ENCODE measurements at places on chromosomes 4 and X.

DNA sequence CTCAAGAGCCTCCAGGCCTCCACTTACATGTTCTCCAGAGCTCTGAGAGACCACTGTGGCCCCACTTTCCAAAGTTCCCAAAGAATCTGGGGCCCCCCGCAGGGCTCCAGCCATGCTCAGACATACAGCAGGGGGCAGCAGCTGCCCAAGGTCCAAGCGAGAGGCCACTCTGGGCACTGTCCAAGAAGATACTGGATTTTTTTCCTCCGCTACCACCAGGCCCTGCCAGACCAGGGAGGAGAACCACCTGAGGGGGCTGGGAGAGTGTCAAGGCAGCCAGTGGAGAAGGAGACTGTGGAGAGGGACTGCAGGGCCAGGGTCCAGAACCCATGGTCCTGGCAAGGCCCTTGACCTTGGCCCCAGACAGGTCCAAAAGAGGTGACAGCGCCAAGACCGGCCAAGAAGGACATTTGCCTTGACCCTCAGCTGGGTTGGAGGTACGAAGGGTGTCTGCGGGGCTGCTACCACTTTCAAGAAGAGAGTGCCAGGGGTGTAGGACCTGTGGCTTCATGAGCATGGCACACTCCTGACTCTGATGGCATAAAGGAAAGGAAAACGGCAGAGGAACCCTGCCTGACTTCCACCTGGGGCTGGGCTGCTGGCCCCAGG is 5.3 kb downstream of the EMD start:
- DNase-seq = no peak

DNA sequence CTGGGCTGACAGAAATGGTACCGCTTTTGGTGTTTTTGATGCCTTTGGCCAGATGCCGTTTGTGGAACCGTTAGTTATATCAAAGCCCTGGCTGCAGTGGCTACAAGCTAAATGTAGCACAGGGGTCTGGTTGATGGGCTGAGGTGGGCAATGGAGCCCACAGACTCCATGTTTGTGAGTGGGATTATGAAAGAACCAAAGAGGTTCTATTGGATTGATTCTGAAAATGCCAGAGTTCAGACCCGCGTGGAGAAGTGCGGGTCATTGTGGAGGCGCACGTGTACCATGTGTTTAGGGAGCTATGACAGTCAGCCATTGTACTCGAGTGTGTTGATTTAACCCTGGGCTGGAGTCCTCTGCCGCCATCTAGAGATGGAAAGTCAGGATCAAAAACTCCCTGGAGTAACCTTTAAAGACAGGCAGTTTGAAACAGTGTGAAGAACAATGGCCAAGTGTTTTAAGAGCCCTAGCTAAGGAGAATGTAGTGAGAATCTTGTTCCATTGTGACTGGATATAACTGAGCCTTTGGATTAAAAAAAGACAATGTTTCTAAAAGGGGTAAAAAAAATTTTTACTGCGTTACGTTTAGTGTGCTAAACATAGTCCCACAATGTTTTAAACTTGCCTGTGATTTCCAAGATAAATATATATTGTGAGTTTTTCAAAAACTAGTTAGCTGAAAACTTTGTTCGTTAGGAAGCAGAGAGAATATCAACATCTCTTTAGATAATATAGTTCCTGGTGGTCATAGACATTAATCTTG is 12.7 kb downstream of the ART3 start:
- DNase-seq = peak; percentile 38

GRCh38 chr4:40731792-40732245 is 17.9 kb upstream of the NSUN7 start:
- peak; percentile 83 for DNase-seq

- DNase-seq = no peak
Measured at GRCh38 chrX:32480019-32480418, 731.3 kb downstream of the DMD start.

DNA sequence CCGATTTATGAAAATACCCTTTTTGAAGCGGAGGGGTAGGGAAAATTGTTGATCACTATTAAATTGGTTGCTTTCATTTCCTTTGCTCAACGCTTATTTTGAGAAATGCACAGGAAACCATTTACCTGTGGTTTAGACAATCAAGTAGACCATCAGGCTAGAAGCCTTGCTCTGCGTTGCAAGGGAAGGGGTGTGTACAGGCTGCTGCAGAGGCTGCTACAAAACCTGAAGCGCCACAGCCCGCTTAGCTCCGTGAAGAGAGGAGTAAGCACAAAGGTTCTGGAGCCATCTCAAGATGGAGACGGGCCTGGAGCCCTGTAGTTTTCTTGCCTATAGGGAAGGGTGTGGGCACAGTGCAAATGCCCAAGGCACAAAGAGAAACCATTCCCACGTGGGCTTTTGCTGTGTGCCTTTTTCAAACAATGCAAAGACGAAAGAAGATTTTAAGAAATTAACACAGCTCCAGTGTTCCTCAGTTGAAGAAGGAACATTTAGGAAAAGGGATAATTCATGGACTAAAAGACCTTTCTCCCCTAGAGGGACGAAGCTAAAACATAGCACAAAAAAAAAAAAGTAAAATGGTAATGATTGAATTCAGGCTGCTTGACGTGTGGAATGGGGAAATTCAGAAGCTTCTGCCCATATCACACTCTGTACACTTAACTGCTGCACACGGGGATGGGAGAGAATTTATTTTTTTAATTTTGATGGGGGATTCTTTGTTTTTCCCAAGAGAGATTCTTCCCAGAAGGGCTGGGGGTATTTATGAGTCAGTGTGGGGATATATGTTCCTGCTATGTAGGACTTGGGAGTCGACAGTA is 3.5 kb downstream of the TMSB4X start:
- peak; percentile 58 for DNase-seq

- no peak for DNase-seq
Measured at GRCh38 chrX:120334151-120334550, 22.9 kb upstream of the TMEM255A start.

DNA sequence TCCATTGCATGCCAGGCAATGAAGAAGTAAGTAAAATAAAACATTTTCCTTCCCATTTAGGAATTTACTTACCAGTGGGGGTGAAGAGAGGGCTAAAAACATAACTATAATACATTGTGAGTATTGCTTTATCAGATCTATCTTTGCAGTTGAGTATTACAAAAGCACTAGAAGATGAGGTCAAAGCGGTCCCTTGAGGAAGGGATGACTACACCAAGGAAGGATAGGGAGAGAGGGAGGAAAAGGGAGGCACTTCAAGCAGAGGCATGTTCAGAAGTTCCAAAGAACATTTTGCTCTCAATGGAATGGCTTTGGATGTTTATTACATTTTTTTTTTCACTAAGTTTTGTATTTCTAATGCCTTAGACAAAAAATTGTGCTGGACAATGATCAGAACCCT is 127.8 kb downstream of the TET2 start:
- DNase-seq = no peak

DNA sequence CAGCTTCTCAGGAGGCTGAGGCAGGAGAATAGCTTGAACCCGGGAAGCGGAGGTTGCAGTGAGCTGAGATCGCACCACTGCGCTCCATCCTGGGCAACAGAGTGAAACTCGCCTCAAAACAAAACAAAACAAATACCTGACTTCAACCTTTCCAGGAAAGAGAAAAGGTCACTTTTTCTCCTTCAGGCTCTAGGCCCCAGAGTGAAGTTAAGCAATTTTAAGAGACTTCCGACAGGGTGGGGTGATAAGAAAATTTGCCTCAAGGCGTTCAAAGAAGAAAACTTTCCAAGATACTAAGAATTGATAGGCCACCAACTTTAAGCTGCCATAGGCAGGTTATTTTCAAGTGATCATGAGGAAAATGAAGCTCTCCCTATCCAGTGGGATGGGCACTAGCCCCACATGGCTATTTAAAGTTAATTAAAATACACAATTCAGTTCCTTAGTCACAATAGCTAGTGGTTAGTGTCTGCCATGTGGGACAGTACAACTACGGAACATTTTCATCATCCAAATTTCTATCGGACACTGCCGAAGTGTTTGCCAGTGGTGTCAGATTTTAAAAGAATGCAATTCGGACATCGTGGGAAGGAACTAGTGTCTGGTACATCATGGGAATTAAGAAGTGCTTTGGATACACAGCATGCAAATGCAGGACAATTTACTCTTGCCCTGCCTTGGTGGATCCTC is 33.0 kb downstream of the SMS start:
- DNase-seq = no peak

DNA sequence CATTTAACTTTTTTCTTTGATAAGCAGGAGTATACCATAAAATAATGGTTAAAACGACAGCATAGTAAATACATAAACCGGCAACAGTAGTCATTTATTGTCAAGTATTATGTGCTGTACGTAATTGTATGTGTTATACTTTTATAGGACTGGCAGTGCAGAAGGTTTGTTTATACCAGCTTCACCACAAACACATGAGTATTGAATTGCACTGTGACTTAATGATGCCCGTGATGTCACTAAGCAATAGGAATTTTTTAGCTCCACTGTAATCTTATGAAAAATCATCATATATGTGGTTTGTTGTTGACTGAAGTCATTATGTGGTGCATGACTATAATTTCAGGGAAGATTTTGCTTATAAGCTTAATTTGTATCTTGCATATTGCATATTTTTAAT is 424.6 kb downstream of the PABPC4L start:
- DNase-seq = no peak

- no peak for DNase-seq
Measured at GRCh38 chrX:65587616-65588526, 53.3 kb upstream of the LAS1L start.

DNA sequence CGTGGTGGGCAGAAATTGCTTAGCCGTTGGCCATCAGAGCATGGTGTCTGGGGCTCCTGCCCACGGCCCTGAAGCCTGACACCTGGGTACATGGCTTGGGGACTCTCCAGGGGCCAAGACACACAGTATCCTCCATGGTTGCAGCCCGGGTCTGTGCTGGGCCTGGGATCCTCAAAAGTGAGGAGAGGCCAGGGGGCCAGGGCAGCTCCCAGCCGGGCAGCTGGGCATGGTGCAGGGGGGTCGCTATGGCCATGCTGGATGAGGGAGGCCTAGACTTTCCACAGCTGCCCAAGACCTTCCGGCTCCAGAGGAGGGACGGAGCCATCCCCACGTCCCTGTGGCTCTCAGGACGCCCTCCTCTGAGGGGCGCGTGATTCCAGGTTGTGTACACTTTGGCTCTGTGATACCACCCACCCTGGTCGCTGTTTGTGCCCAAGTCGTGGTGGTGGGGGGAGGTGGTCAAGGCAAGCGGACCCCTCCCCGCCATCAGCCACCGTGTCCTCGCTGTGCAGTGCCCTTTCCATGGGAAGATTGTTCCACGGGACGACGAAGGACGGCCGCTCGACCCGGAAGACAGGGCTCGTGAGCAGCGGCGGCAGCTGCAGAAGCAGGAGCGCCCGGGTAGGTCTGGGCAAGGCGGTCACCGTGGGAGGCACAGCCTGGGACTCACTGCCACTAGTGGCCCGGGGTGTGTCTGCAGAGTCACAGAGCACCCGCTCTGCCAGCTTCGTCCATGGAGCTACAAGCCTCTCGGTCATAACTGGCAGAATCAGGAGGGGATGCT is 25.7 kb downstream of the NKX1-1 start:
- no peak for DNase-seq

DNA sequence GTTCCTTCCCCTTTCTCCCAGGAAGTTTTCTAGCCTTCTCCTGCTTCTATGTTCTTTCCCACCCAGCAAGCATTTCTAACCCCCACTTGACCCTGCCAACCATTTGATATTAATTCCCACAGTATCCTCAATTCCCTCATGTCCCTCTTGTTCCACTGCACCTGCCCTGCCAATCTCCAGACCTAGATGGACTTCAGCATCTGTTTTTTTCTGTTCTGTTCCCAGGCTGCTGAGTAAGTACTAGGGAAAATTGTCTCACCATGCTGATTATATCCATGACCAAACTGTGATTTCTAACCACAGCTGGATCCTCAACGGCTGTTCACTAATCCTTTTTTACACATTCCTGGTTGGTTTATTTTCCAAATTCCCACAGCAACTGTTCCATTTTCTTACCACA is 37.7 kb downstream of the CLCN5 start:
- no peak for DNase-seq

DNA sequence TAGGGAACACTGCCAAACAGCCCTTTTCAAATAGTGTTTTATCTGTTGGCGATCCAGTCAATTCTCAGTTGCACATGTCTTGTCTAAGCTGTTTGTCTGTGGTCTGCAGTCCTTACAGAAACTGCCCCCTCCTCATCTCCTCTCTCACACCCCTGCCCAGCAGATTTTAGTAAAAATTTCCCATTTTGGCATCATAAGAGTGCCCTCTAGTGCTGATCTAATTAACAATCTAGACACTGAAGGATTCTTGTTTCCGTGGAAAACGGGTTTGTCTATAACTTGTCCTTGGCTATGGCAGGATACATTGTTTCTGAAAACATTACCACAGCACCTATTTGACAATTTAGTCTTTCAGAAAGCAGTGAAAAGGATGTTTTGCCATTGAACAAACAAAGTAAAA is 227.2 kb upstream of the MBNL3 start:
- DNase-seq = no peak

DNA sequence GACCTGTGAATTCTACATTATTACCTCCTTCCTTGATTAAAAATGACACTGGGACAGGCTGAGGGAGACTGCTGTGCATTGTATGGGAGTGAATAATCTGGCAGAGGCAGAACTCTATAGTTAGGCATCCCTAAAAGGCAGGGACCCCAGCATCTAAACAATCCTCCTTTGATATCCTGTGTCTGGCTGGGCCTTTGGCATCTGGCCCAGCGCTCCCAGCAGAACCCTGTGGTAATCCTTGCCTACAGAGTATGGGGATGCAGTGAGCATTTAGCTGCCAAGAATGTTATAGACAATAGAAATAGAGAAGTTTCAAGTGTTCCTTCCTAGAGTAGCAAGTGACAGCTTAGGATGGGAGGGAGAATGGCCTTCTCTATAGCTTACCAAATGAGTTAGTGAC is 38.5 kb downstream of the ZCCHC12 start:
- no peak for DNase-seq

DNA sequence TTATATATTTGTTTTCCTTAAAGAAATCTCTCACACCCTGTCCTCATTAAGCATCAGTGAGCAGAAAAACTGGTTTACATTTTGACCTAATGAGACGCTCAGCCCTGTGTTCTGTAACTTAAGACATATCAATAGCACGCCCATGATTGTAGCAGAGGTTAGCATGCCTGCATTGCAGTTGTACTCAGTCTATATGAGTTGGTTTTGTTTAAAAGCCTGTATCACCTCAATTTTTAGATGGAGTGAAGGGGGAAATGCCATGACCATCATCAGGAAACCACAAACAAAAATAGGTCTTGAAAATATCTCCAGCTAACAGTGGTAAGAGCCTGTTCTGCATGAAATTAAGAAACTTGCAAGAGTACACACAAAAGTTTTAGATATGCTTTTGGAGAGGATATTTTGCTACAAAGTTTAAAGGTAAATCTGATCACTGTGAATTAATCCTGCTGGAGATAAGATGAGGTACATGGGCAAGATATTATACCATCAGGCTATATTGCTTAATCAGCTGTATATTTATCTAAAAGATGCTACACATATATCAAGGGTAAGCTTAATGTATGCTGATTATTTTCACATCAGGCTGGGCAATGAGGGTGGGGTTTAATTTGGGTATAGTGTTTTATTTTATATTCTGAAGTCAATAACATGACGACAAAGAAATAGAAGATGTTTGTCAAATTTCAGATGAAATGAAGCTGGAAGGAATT is 13.1 kb upstream of the COQ2 start:
- DNase-seq = no peak

Data from retinal pigment epithelial cell (primary cell).